ENCODE measurements at places on chromosomes 6 and 20. TPM values are rescaled to one million over a fixed set of nuclear protein-coding genes. Genes with fewer than 3 reads are reported as not detected.

DNA sequence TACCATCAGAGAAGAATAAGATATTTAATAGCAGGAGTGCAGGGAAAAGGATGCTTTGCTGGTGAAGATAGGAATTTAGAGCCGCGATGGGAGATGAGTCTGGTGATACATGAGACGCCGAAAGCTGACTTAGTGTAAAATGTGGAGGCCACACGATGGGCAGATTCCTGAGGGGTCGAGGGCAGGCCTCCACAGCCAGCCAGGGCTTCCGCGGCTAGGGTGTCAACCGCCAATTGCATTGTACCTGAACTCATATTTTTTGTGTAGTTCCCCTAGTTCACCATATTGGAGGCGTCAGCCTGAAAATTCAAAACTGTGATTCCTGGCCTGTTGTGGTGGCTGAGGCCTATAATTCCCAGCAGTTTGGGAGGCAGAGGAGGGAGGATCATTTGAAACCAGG, 8.5 kb downstream of the ETV7 start:
- no peak overlapping the region for H3K4me3 ChIP-seq
- H3K36me3 ChIP-seq, result no peaks in the 10 kb centered on the region
- H3K27ac ChIP-seq, result no peak overlapping the region
- no peaks in the 10 kb centered on the region for H3K4me1 ChIP-seq
- DNase-seq, result no peak

- no peaks in the 10 kb centered on the region for H3K27me3 ChIP-seq
- no peaks in the 10 kb centered on the region for H3K36me3 ChIP-seq
- no peaks in the 10 kb centered on the region for H3K4me1 ChIP-seq
- no peak overlapping the region for H3K4me3 ChIP-seq
- H3K27ac ChIP-seq, result no peak overlapping the region
- no peak for DNase-seq
Measured at GRCh38 chr6:144319211-144319610, 34.1 kb downstream of the UTRN start.

DNA sequence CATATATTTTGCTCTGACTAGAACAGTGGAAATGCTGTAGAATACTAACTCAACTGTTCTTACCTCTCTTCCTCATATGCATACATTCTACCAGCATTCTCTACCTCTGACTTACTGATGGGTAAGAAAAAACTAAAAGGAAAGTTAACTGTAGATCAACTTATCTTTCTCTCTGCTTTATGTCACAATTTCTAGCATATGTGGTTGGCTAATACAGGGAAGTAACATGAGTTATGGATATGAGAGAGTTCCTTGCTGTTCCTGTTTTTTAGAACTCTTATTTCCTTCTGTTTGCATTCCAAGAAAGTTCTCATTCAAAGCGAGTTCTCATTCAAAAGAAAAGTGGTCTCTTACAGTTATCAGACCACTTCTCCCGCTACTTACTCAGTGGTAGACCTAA, 226.8 kb upstream of the SGK1 start:
- no peaks in the 10 kb centered on the region for H3K27me3 ChIP-seq
- H3K4me1 ChIP-seq, result peaks cover 6% of the 10 kb centered on the region
- H3K4me3 ChIP-seq, result no peak overlapping the region
- H3K36me3 ChIP-seq, result no peaks in the 10 kb centered on the region
- DNase-seq, result no peak

ZNF831 gene
- 6.4 TPM for total RNA-seq

DNA sequence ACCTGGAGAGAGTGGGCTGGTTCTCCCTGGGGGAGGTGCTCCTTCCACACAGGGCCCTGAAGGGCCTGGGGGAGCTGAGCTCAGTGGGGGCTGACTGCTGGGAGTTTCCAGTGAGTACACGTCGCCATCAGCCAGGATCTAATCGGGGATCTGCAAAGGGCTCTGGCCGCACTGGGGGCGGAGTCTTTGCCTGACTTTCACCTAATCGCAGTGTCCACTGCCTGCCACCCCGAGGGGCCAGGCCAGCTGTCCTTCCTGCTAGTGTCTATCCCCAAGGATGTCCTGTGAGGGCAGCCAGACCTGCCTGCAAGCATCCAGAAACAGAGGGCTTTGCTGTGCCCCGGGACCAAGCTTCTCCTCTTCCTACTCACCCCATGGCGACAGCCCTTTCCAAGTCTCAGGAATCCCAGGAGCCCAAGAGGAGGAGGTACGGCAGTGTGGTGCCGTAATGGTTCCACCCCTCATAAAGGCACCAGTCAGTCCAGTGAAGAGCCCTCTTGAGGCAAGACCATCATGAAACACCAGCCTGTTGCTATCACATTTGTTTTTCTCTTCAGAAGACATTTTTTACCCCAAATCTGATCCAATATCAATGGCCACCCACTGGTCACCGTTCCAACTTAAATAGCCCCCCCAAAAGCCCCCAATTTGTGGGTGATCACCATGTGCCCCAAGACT, 243.1 kb upstream of the ECI2 start:
- no peaks in the 10 kb centered on the region for H3K36me3 ChIP-seq
- H3K4me3 ChIP-seq, result no peak overlapping the region
- no peak for DNase-seq
- H3K27me3 ChIP-seq, result no peaks in the 10 kb centered on the region
- H3K27ac ChIP-seq, result no peak overlapping the region

DNA sequence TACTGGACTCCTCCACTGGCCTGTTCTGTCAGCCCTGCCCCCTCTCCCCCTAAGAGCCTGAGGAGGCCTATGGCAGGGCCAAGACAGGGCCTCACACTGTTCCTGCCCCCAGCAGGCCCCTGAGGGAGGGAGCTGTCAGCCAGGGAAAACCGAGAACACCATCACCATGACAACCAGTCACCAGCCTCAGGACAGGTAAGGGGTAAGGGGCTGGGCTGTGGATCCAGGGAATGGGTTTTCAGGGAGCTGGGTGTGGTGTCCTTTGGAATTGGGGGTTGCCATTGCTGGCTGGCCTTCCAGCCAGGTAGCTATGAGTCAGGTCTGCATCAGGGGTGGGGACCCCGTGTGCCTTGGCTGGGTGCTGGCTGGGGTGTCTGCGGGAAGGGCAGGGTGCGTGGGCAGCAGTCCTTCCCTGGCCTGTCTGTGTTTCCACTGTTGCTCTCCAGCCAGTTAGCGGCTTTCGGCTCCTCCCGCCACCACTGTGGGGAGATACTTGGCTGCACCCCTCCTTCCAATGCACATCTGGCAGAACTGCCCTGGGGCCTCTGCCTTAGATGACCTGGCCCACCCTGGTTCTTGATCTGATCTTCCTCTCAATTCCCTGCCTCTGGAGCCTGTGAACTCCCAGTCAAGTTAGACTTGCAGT, 3.9 kb downstream of the SLC29A1 start:
- no peak overlapping the region for H3K4me3 ChIP-seq
- no peaks in the 10 kb centered on the region for H3K27me3 ChIP-seq

GRCh38 chr20:58552366-58552934, 37.3 kb upstream of the APCDD1L start:
- H3K27me3 ChIP-seq, result no peaks in the 10 kb centered on the region
- H3K4me3 ChIP-seq, result no peak overlapping the region
- H3K27ac ChIP-seq, result no peak overlapping the region
- H3K4me1 ChIP-seq, result no peaks in the 10 kb centered on the region
- no peak for DNase-seq

- no peak overlapping the region for H3K27ac ChIP-seq
- no peaks in the 10 kb centered on the region for H3K27me3 ChIP-seq
- DNase-seq, result no peak
- no peak overlapping the region for H3K4me3 ChIP-seq
- peaks cover 31% of the 10 kb centered on the region for H3K36me3 ChIP-seq
Measured at GRCh38 chr6:42644211-42644610, 78.2 kb downstream of the PRPH2 start.

GRCh38 chr6:95228636-95229035, 348.7 kb upstream of the MANEA start:
- H3K4me3 ChIP-seq, result no peak overlapping the region
- DNase-seq, result no peak
- H3K4me1 ChIP-seq, result no peaks in the 10 kb centered on the region
- no peak overlapping the region for H3K27ac ChIP-seq
